PC-3 (cell line): ENCODE measurements at places on chromosomes 4 and X. TPM values are rescaled to one million over a fixed set of nuclear protein-coding genes. Genes with fewer than 3 reads are reported as not detected.

GRCh38 chr4:86554646-86555045 is 39.5 kb upstream of the PTPN13 start:
- no peaks in the 10 kb centered on the region for H3K27me3 ChIP-seq
- H3K4me1 ChIP-seq: peaks cover 29% of the 10 kb centered on the region
- H3K27ac ChIP-seq: no peak overlapping the region
- DNase-seq: no peak
- H3K4me3 ChIP-seq: no peak overlapping the region

GRCh38 chrX:155027509-155028066 is 944 bp downstream of the FUNDC2 start:
- DNase-seq: peak; percentile 38
- H3K27me3 ChIP-seq: no peaks in the 10 kb centered on the region
- H3K4me1 ChIP-seq: peaks cover 13% of the 10 kb centered on the region
- H3K27ac ChIP-seq: peak overlapping the region; percentile 90
- no peaks in the 10 kb centered on the region for H3K36me3 ChIP-seq

GRCh38 chr4:74975848-74976824 is 43.2 kb downstream of the PARM1 start:
- DNase-seq: no peak
- H3K27me3 ChIP-seq: no peaks in the 10 kb centered on the region
- H3K27ac ChIP-seq: no peak overlapping the region

GRCh38 chr4:181766061-181766548 is 477.1 kb upstream of the TENM3 start:
- H3K27me3 ChIP-seq: no peaks in the 10 kb centered on the region
- H3K27ac ChIP-seq: no peak overlapping the region
- no peak overlapping the region for H3K4me3 ChIP-seq
- H3K4me1 ChIP-seq: no peaks in the 10 kb centered on the region

GRCh38 chrX:23952984-23953907 is 45.4 kb downstream of the CXorf58 start:
- H3K27me3 ChIP-seq: no peaks in the 10 kb centered on the region
- no peaks in the 10 kb centered on the region for H3K36me3 ChIP-seq
- no peak overlapping the region for H3K4me3 ChIP-seq

GRCh38 chr4:10013722-10014121 is 7.6 kb downstream of the SLC2A9 start:
- DNase-seq: peak; percentile 64
- no peak overlapping the region for H3K27ac ChIP-seq
- H3K36me3 ChIP-seq: no peaks in the 10 kb centered on the region
- H3K27me3 ChIP-seq: no peaks in the 10 kb centered on the region
- H3K4me3 ChIP-seq: no peak overlapping the region
- H3K4me1 ChIP-seq: peaks cover 8% of the 10 kb centered on the region

The NXT2 gene
- total RNA-seq: 10.7 and 13.9 TPM in 2 replicates
